Activated T-cell treated with anti-CD3 and anti-CD28 coated beads, Interleukin-2, amount 50 U/mL, for 72 hours (primary cell): ENCODE measurements at places on chromosomes 16 and 17. TPM values are rescaled to one million over a fixed set of nuclear protein-coding genes. Genes with fewer than 3 reads are reported as not detected.

DNA sequence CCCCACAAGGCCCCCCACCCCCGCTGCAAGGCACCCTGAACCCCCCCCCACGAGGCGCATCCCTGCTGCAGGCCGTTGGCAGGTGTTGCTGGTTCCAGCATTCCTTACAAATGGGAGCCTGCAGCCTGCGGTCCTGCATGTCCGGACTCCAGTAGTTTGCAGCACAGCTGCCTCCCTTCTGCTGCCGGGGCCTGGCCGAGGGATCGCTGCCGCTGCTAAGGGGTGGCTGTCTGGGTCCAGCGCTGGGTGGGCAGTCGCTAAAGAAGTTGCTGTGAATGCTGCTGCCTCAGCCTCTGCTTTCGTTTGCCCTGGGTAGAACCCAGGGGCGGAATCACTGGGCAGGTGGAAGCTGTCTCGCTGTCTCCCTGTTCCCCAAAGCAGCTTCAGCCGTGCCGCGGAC, 11.8 kb downstream of the UTS2R start:
- no peak for DNase-seq

- DNase-seq = no peak
Observed at GRCh38 chr17:62824290-62825131, 16.4 kb upstream of the MARCHF10 start.

DNA sequence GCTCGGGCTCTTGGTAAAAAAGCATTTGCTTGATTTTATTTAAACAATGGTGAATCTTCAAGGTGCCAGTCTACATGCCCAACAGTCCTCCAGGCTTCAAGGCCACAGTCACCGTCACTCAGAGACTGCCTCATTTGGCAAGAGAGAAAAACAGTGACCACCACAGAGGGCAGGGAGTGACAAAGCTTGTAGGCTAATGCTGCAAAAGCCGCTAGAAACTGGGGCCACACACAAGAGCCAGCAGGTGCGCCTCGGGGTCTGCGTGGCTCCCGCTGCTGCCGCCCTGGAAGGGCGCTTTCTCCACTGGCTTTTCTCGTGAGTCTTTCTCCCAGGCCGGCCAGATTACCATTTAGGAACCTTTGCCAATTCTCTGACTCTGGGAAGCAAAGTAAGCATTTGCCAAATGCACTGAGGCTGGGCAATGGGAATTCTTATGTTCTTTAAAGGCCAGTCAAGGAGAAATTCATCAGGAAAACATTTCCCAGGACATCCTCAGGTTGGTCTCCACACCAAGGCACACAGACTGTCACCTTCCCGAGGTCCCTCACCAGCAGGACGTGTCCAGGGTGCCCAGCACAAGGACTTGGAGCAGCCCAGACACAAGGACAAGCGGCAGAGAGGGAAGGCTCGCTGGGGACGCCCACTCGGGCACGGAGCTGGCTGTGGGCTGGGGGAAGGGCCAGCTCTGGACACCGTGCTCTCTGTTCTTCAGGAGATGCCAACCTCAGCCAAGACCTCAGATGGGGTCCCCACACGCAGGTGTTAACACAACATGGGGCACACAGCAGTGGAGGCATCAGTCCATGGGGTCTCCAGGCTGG, 12.5 kb upstream of the C16orf95 start:
- no peak for DNase-seq

Gene NTN3
- not detected for total RNA-seq

- DNase-seq = no peak
Observed at GRCh38 chr16:28145796-28146195, 66.0 kb downstream of the XPO6 start.

Gene OTOA
- total RNA-seq = 0.58 TPM

Gene FBXO39
- 1.0 TPM for total RNA-seq

Gene BCO1
- total RNA-seq = not detected

- no peak for DNase-seq
Observed at GRCh38 chr16:404971-405486, 3.3 kb downstream of the DECR2 start.

GRCh38 chr16:89562939-89563338, 2.5 kb downstream of the RPL13 start:
- DNase-seq = no peak
